Kasumi-1 (cell line): ENCODE measurements at places on chromosomes 13 and 19.

DNA sequence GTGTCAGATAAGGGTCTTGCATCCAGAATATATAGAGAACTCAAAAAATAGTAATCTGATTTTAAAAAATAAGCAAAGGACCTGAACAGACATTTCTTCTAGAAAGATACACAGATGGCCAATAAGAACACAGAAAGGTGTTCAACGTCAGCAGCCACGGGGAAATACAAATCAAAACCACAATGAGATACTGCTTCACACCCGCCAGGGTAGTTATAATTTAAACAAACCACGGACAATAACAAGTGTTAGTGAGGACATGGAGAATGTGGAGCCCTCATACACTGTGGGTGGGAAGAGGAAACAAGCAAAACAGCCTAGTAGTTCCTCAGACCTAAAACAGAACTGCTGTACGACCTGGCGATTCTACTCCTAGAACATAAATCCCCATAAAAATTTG lies 26.7 kb upstream of the NAPA start:
- no peak for DNase-seq

DNA sequence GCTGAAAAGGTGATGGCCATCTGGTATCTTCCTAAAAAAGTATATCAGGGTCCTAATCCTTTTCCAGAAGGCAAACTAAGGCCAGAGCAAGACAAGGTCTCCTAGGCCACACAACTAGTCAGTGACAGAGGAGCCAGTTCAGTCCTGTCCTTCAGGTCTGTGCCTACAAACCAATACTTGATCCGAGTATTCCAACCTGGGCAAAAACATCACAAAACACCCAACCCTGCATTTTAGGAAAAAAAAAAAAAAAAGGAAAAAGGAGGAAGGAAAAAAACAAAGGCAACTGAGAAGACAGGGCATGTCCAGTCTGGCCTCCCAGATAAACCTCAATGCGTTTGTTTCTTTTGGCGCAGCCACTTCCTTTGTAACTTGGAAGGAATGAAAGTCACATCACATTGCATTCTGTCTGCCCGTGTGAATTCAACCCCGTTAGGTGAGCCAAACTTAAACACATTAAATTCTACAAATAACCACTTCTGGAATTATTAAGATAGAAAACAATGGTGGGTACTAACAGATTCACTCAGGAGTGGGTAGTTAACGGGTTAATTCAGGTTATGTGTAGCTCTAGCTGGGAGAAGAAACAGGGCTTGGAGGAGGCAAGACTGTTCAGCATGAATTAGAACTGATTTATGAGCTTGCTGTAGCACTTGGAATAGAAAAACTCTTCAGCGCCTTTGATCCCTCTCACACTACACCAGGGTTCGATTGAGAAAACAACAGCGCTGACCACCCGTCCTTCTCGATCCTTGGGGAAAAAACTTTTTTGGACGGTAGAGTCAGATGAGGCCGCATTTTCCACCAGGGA lies 43.0 kb upstream of the HNRNPA1L2 start:
- no peak for DNase-seq

DNA sequence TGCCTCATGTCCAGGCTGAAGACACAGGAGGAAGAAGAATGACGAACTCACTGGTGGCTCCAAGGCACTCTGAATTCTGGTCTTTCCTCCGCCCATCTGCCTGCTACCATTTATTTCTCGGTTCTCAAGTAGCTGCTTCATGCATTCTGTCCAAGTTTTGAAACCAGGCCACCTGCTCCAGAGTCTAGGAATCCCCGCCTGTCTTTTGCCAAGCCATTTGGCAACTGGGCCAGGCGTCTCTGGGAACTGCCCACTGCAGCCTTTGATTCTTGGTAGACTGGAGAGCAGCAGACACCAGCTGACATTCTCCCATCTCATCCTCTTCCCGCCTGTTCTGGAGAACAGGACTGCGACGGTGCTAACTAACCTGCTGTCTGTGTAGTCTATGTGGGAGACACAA lies 10.8 kb downstream of the SLC35E1 start:
- DNase-seq: no peak

DNA sequence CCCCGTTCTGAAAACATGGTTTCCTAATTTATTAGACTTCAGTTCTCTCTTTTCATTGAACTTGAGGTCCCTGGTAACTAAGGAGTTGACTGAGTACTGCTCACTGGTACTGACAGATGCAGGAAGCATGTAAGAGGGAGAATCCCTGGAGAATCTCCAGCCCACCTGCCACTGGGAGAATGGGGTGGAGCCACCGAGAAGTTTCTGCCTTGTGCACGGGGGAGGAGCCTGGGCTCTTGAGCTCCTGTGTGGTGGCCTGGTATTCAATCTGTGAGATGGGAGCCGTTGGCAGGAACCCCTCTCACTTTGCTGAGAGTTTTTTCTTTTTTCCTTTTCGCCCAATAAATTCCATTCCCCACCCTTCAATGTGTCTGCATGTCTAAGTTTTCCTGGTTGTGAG lies 13.2 kb upstream of the AKAP11 start:
- no peak for DNase-seq

GRCh38 chr13:73608157-73608516 lies 526.1 kb downstream of the KLF12 start:
- no peak for DNase-seq

- peak; percentile 87 for DNase-seq
Measured at GRCh38 chr19:19261350-19262189, 11.5 kb downstream of the TM6SF2 start.
